Endothelial cell of umbilical vein (primary cell): ENCODE measurements at places on chromosomes 5 and 9. TPM values are rescaled to one million over a fixed set of nuclear protein-coding genes. Genes with fewer than 3 reads are reported as not detected.

DNA sequence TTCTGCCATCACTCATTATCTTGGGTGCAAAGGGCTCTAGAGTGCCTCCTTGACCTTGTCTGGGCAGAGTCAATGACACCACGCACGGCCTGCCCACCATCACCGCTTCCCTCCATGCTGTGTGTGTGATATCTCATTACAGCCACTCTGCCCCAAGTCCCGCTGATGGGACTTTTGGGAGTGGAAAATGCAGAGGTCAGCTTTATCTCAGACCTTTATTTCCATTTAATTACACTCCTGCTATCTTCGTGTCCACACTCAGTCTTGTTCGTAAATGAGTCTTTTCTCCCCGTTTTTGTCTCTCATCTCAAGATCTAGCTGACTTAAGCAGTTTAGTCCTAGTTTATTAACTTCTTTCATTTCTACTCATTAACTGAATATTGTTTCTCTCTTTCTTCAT is 226.2 kb downstream of the ICE1 start:
- no peak overlapping the region for H3K4me3 ChIP-seq
- no peak for DNase-seq
- H3K27ac ChIP-seq: no peak overlapping the region
- no peaks in the 10 kb centered on the region for H3K4me1 ChIP-seq
- H3K36me3 ChIP-seq: no peaks in the 10 kb centered on the region

CPEB4 gene
- total RNA-seq: 16.4 and 18.1 TPM in 2 replicates

POLR3G gene
- 15.0 and 16.7 TPM in 2 replicates for total RNA-seq

- no peaks in the 10 kb centered on the region for H3K27me3 ChIP-seq
- H3K4me3 ChIP-seq: no peak overlapping the region
- H3K27ac ChIP-seq: no peak overlapping the region
- no peak for DNase-seq
- H3K4me1 ChIP-seq: no peaks in the 10 kb centered on the region
Measured at GRCh38 chr9:134152022-134152448, 12.3 kb downstream of the RNU6ATAC start.

DNA sequence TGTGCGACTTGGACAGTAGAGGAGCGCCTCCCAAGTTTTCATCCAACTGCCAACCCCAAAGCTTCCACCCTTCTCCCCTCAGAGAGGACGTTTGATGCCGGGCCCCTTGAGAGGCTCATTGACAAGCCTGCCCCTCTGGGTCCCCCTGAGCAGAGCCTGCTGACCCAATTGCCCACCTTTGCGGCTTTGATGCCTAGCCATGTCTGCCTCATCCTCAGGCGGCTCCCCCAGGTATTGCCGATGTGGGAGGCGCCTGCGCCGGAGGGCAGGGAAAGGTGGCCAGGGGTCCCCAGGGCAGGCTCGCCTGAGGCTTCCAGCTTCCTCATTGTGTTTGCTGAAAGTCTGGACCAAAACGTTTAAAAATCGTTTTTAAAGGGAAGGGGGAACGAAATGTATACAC is 1.4 kb downstream of the ODF2 start:
- H3K27ac ChIP-seq: no peak overlapping the region
- peaks cover 7% of the 10 kb centered on the region for H3K4me1 ChIP-seq
- H3K36me3 ChIP-seq: peaks cover 13% of the 10 kb centered on the region
- DNase-seq: no peak
- peak overlapping the region; percentile 50 for H3K4me3 ChIP-seq

URM1 gene
- 100 and 101 TPM in 2 replicates for total RNA-seq

DNA sequence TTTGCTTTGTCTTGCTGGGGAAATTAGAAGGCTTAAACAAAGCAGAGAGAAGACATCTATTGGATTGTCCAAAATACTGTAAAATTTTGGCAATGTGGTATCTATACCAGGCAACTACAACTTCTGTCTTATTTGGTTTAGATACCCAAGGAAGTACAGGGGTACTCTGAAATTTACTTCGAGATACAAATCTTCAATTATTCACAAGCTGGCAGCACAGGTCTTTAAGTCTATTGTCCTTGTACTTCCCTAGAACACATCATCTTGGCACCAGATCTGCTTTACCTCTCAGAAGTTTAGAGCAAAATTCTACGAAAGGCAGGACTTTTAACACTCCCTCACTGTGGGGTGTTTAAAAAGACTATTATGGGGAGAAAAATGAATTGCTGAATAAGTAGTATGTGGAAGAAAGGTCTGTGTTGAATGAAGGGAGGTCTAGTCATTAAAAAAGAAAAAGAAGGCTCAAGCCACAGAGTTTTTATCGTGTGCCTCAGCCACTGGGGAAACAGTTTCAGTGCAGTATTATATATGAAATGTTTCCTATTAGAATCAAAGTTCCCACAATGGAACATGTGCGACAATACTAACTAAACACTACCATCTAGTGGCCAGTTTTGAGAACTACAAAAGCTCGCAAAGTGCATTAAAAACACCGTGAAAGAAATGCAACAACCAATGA is 93.7 kb downstream of the PDE4D start:
- H3K27me3 ChIP-seq: no peaks in the 10 kb centered on the region
- peak overlapping the region; percentile 62 for H3K27ac ChIP-seq
- no peak overlapping the region for H3K4me3 ChIP-seq
- peak; percentile 82 for DNase-seq

DNA sequence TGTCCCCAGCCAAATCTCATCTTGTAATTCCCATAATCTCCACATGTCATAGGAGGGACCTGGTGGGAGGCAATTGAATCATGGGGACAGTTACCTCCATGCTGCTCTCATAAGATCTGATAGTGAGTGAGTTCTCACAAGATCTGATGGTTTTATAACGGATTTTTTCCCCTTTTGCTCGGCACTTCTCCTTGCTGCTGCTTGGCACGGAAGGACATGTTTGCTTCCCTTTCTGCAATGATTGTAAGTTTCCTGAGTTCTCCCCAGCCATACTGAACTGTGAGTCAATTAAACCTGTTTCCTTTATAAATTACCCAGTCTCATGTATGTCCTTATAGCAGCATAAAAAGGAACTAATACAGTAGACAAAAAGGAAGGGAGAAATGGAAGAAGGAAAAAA is 76.7 kb upstream of the CCNG1 start:
- no peak overlapping the region for H3K27ac ChIP-seq
- no peaks in the 10 kb centered on the region for H3K36me3 ChIP-seq
- no peak overlapping the region for H3K4me3 ChIP-seq

DNA sequence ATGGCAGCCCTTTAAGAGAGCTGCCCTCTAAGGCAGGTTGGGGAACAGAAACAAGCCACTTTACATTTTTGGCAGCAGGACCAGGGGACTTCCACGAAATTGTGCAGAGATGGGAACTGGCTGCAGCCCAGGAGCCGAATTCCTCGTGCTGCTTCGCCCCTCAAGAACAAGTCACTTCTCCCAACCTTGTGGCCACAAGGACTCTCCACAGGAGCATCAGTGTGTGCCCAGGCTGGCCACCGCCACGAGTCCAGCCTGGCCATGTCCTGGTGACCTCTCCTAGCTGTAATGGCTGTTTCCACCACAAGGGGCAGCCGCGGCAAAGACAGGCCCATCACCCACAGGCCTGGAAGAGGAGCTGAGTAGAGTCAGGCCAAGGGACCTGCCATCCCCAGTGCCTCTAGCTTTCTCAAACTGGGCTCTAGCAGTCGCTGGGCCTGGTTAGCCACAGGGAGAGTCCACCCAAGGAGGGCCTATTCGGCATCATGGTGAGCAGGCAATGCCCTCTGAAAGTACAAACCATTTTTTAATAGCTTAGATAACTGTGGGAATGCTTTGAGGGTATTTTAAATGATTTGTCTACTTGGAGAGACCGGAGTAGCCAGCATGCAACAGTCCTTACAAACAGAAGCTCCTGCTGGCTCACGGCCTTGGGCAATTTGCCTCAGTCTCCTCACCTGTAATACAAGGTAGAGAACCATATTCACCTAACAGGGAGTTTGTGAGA is 129.0 kb downstream of the COL23A1 start:
- no peak overlapping the region for H3K4me3 ChIP-seq
- no peak overlapping the region for H3K27ac ChIP-seq
- H3K27me3 ChIP-seq: no peaks in the 10 kb centered on the region
- DNase-seq: peak; percentile 43

DNA sequence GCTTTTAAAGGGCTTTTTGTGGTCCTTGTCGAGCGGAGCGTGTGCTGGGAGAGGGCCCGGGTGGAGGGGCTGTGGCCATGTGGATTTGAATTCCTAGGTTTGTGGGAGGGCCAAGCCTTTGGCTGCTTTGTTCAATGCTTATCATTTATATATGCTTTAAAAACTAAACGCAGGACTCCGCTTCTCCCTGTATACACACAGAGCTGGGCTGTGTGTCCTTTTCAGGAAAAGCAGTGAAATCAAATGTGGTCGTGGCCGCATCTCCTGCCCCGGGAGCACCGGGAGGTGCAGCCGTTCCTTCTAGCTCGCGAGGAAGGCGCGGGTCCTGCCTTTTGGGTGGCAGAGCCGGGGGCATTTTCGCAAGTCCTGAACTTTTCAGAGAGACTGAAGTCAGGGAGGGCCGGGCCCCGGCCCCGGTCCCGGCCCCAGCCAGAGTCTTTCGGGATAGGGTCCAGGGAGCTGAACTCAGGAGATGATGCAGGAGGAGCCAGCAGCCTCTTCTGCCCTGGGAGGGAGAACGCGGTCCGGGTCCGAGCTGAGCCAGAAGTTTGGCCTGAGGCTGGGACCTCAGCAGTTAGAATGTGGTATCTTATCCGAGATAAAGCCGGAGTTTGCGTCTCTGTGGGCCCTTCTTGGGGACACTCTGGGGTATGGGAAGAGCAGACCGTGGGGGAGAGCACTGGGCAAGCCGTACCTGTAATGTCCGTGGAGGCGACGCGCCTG is 158.8 kb downstream of the C9orf152 start:
- peak overlapping the region; percentile 99 for H3K4me3 ChIP-seq
- H3K27ac ChIP-seq: peak overlapping the region; percentile 98
- no peaks in the 10 kb centered on the region for H3K36me3 ChIP-seq
- H3K27me3 ChIP-seq: no peaks in the 10 kb centered on the region
